ENCODE measurements at places on chromosomes 2 and 18. TPM values are rescaled to one million over a fixed set of nuclear protein-coding genes. Genes with fewer than 3 reads are reported as not detected.

DNA sequence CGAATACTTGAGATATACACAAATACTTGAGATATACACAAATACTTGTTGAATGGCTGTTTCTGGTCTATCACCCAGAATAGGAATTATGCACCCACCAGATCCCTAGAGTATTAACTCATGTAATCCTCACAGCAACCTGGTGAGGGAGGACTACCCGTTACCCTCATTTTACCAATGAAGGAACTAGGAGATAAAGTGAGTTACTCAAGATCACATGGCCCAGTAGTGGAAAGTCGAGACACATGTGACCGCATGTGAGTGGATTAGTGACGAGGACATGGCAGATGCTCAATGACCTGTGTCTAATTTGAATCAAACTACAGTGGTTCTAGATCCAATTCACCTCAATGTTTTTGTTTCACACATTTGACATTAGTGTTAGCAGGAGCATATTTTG, 2.4 kb downstream of the MOGAT1 start:
- DNase-seq = no peak

DNA sequence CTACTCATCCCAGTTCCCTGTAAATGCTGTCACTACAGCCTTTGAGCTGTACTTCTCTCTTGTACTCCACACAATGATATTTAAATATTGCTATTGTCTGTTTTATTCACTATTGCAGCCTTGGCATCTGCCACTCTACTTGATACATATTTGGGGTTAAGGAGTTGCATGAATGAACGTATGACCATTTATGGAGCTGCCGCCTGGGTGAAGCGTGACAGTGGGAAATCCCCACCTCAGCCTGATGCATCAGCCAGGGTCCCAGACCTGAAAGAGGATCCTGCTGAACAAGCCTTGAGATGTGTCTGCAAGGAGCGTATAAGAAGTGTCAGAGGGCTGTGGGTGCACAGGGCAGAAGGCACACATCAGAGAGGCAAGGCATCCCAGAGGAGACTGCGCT, 39.1 kb downstream of the MRPL35 start:
- DNase-seq = peak; percentile 35

DNA sequence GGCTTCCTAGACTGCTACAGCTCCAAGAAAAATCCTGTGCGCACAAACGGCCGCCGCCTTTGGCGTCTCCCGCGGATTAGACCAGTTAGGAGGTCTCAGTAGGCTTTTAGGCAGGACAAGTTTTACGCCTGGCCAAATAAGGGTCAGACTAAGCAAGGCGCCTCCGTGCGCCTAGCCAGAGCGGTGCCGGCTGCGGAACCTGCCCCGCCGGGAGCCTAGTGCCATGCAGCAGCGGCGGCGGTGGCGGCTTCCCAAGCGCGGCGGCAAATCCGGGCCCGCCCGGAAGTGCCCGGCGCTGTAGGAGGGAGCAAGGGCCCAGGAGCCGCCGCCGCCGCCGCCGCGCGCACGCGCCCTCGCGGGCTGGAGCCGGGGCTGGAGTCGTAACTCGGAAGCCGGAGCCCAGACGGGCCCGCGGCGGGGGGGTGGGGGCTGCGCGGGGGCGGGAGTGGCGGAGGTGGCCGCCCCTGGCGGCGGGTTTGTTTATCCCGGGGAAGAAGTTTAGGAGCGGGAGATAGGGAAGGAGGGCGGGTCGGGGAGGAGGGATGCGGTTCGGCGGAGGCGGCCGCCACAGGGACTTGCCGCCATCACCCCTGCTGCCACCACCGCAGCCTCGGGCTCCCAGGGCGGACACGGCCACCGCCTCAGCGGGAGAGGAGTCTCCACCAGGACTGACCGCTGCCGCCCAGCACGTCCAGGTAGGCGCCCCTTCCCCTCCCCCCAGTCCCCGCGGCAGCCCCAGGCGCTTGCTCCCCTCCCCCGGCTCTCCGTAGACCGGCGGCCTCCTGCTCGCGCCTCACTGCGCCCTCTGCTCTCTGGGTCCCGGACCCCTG, at the start of gene SPOPL:
SPOPL (plus strand) TSS at position 346 of the 830 bp plus-strand sequence. CDS start 48,447 bp downstream, outside the sequence.
- DNase-seq = peak; percentile 95

Gene SP140
- 2.1 TPM for total RNA-seq

Gene GPR35
- total RNA-seq = 7.8 TPM

Gene VIT
- total RNA-seq = 13.2 TPM
